ENCODE measurements at places on chromosomes 1 and 21. TPM values are rescaled to one million over a fixed set of nuclear protein-coding genes. Genes with fewer than 3 reads are reported as not detected.

GRCh38 chr1:38296047-38296446, 249.5 kb upstream of the POU3F1 start:
- DNase-seq: no peak

GRCh38 chr21:27244776-27245175, 277.9 kb upstream of the ADAMTS5 start:
- no peak for DNase-seq

DNA sequence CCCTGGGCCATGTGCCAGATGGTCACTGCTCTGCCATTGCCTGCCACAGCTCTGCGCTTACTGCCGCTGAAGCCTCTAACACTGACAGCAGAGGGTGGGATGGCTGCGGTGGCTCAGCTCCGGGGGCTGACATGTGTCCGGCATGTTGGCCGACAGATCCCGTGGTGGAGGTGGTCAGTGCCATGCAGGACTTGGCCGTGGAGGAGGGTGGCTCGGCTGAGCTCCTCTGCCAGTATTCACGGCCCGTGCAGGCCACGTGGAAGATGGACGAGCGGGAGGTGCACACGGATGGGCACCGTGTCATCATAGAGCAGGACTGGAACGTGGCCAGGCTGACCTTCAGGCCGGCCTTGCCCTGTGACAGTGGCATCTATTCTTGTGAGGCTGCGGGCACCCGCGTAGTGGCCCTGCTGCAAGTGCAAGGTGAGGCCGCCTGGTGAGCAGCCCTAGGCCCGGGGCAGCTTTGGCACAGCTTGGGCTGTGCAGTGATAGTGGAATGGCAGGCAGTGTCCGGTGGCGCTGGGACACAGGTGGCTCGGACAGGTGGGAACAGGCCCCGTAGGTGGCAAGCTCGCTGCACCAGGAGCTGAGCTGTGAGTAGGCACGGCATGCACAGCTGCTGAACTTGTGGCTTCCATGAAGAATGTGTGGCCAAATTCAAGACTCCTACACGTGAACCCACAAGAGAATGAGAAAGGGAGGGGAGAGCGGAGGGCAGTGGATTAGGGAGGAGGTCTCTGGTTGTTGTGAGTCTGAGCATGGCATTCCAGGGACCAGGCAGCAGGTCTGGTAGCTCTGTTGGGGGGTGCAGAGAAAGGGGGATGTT, 91.8 kb downstream of the TRIM11 start:
- peak; percentile 74 for DNase-seq

GRCh38 chr1:53619367-53620060, 119.5 kb downstream of the GLIS1 start:
- DNase-seq: peak; percentile 36

DNA sequence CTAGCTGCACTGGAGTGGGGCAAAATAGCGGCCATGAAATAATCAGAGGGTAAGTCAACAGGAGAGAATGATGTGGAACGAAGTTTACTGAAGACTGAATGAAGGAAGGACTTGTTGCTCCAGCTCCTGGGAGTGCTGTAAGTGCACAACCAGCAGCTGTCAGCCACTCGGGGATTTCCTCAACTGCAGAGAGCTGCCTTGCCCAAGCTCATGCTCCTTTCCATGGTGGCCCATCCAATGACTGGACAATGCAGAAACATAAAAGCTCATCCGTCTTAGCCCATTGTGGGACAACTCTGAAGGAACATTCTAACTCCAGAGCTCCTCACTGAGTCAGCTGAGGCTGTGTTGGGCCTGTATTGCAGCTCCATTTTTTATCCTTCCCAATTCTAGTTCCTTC, 21.1 kb upstream of the RBM15 start:
- no peak for DNase-seq

- no peak for DNase-seq
Measured at GRCh38 chr1:14592004-14592631, 6.4 kb upstream of the KAZN start.

- no peak for DNase-seq
Measured at GRCh38 chr1:229508823-229509337, 739 bp upstream of the NUP133 start.

- no peak for DNase-seq
Measured at GRCh38 chr1:78387871-78388270, 102.9 kb upstream of the PTGFR start.

GRCh38 chr1:101139821-101140718, 96.7 kb upstream of the S1PR1 start:
- no peak for DNase-seq

DNA sequence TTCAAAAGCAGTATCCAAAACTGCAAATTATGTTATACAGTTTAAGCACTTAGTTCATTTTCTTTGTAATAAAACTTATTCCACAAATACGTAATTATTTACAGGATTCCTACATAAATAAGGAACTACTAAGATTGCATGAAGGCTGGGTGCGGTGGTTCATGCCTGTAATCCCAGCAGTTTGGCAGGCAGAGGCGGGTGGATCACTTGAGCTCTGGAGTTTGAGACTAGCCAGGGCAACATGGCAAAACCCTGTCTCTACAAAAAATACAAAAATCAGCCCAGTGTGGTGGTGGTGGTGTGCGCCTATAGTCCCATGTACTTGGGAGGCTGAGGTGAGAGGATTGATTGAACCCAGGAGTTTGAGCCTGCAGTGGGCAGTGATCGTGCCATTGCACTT, 69.3 kb downstream of the POU2F1 start:
- DNase-seq: no peak

GRCh38 chr1:190747704-190748103, 270.0 kb upstream of the BRINP3 start:
- DNase-seq: no peak

- DNase-seq: no peak
Measured at GRCh38 chr1:191350938-191351337, 807.3 kb upstream of the RGS18 start.

- DNase-seq: peak; percentile 93
Measured at GRCh38 chr21:31559368-31560119, 99.9 kb upstream of the SOD1 start.

GRCh38 chr1:172457479-172458130, 13.7 kb upstream of the PIGC start:
- no peak for DNase-seq

DNA sequence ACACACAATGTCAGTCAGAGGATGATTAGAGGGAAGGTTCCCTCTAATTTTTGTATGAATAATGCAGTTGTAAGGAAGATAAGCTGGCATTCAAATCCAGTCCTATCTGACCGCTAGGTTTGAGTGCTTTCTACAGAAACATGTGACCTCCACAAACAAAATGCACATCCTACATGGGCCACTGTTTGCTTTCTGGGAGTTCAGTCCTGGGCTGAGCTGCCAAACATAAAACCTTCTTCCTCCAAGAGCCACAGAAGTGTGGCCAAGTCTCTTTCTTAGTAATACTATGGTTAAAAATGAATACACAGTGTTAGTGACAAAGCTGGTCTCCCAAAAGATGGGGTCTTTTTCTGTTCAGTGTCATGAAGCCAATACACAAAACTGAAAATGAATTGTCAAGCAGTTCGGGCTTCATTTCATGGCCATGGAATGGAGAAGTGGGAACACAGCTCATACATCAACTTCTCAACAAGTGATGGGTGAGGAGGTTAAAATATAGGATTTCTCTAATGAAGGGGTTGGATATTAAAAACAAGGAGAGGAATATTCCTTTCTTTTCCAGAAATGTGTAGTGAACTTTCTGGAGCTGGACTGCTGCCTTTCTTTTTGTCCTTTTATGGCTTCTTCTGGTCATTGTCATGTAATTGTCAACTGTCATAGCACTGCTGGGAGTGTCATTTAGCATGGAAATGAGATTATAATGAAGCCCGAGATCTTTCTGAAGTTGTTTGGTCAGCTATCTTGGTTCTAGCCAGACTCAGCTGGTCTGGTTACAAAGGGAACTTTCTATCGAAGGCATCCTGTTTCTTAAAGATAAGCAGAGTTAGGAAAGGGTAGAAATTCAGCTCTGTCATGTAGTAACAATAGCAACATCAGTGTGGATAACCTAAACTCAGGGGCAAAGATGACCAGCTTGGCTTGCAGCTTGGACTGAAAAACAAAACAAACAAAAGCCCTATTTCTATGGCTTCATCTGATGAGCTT, 135.1 kb downstream of the CHD1L start:
- DNase-seq: no peak

GRCh38 chr21:45949928-45950739, 31.4 kb upstream of the COL6A1 start:
- no peak for DNase-seq

- DNase-seq: peak; percentile 67
Measured at GRCh38 chr1:15997076-15997585, 6.9 kb upstream of the SRARP start.

- DNase-seq: no peak
Measured at GRCh38 chr1:150869683-150870082, 6.7 kb downstream of the ARNT start.

DNA sequence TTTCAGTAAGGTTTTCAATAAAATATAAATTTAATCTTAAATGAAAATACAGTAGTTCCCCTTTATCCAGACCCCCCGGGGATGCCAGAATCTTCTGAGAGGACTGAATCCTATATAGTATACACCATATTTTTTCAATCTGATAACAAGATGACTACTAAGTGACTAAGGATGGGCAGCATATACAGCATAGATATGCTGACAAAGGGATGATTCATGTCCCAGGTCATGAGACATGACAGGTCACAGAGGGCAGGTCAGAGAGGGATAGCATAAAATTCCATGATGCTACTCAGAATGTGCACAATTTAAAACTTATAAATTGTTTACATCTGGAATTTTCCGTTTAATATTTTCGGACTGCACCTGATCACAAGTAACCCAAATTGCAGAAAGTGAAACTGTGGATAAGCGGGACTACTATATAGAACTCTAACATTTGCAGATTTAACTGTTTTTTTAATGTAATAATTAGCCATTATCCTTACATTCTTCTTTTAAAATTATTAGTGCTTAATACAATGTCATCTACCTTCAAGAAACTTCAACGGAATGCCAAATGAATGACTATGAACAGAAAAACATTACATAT, 48.8 kb downstream of the LRRC40 start:
- no peak for DNase-seq

DNA sequence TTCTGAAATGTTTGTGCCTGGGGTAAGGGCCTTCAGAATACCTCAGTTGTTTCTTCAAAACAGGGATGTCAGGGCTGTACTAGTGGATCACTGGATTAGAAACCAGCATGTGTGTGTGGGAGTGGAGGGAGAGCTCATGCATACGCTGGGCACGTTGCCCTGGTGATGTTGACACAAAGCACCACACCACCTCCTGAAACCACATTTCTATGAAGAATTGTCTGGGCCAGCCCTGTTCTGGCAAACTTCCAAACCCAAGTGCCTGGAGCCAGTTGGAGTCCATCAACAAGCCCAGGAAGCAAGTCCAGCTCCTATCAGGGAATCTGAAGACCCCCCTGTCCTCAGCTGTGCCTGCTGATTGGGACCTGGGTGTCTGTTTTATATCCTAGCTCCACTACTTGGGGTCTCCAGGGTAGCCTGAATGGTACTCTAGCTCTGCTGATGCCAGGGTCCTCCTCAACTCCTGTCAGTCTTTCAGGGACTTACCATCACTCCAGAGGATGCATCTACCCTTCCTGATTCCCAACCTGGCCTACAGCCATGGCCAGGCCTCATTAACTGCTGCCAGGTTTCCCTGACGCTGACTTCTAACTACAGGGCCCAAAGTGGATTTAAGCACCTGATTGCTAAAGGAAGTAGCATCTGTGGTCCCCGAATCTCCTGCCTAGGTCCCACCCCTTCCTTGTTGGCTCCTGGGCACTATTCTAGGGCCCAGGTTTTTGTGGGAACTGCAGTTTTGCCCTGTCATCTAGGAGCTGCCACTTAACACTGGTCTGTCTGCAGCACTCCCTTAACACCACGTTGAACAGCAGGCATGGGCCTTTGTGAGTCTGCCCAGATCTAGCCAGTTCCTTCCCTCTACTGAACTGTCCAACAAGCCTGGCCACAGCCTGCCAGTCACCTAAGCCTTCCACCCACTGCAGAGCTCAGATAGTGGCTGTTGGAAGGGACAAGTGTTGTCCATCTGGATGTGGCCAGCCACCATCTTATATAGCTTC, 45.5 kb downstream of the LPAR3 start:
- DNase-seq: peak; percentile 82

DNA sequence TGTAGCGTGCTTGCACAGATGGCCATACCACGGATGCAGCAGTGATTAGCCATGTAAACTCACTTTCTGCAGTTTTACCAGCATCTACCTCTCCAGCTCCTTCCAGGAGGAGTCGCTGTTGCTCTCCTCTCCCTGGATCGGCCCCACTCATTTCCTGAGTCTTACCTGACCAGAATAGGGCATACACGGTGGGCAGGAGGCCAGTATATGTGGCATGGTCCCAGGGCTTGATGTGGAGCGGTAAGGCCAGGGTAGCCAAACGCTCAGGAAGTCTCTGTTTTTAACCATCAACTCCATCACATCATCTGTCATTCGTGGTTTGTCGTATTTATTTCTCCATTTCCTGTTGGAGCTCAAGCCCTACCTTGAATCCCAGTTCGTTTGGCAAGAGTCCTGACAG, 163.4 kb upstream of the USP24 start:
- DNase-seq: no peak

- no peak for DNase-seq
Measured at GRCh38 chr1:197515421-197515820, 247.4 kb downstream of the CRB1 start.

DNA sequence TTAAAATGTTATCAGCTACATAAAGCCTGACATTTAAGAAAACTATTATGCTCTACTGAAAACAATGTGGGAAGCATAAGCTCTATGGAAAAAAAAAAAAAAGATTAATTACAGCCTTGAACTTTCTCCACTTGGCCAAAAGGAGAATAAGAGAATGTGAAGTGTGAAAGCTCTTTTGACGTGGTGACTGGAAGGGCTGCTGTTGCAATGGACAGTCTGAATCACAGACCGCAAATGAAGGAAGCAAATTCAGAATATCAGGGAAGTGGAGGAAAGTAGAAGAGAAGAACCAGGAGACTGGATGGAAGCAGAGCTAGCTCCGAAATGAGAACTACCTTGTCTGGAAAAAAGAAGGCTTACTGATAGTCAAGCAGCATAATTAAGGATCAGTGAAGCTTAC, 106.8 kb downstream of the AK5 start:
- DNase-seq: no peak

DNA sequence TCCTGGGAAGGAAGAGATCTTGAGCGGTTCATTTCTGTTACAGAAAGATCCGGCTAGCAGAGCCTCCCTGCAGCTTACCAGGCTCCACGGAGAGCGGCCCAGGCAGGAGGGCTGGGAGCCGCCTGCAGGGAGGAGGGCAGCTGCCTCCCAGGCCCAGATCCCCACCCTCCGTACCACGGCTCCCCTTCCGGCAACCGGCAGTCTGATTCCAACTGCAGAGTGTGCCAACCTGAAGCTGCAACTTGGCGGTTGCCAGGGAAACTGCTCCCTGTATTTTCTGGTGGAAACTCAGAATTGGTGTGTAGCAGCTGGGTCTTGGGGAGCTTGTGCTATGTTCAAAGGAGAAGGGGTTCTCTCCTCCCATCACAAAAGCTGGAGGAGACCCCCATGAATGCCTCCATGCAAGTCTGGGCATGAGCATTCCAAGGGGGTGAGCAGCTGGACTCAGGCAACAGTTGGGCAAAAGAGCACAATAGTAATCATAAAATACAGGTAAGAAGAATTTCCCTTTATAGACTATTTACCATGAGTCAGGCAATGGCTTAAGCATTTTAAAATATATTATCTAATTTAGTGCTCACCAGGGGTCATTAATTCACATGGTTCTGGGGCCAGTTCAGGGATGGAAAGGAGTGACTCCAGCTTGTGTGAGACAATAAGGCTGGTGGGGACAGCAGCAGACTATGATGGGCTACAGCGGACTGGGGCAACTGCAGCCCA, 46.1 kb upstream of the KAZN start:
- DNase-seq: no peak

The HAO2 gene
- not detected for total RNA-seq

The KLF17 gene
- total RNA-seq: 0.24 TPM

The HES5 gene
- total RNA-seq: 0.24 TPM

The FAM163A gene
- total RNA-seq: 0.10 TPM

The KRTAP13-2 gene
- not detected for total RNA-seq

The KIAA0040 gene
- total RNA-seq: 13.5 TPM

Data from posterior vena cava (tissue), 2 donors.